Stomach (tissue), 19 donors: ENCODE measurements at places on chromosomes 13 and 19. TPM values are rescaled to one million over a fixed set of nuclear protein-coding genes. Genes with fewer than 3 reads are reported as not detected.

Gene MAU2
- 27.2 TPM for total RNA-seq

- H3K36me3 ChIP-seq = no peaks in the 10 kb centered on the region
- no peak overlapping the region for H3K27ac ChIP-seq
- H3K27me3 ChIP-seq = peaks cover 4% of the 10 kb centered on the region
- DNase-seq = no peak
- no peak overlapping the region for H3K4me3 ChIP-seq
Measured at GRCh38 chr13:110042253-110042950, 256.0 kb upstream of the IRS2 start.

- H3K27ac ChIP-seq = no peak overlapping the region
- no peak overlapping the region for H3K4me3 ChIP-seq
- H3K36me3 ChIP-seq = no peaks in the 10 kb centered on the region
- H3K27me3 ChIP-seq = no peaks in the 10 kb centered on the region
- DNase-seq = no peak
- H3K4me1 ChIP-seq = no peaks in the 10 kb centered on the region
Measured at GRCh38 chr13:23909606-23910005, 12.3 kb upstream of the C1QTNF9B start.

DNA sequence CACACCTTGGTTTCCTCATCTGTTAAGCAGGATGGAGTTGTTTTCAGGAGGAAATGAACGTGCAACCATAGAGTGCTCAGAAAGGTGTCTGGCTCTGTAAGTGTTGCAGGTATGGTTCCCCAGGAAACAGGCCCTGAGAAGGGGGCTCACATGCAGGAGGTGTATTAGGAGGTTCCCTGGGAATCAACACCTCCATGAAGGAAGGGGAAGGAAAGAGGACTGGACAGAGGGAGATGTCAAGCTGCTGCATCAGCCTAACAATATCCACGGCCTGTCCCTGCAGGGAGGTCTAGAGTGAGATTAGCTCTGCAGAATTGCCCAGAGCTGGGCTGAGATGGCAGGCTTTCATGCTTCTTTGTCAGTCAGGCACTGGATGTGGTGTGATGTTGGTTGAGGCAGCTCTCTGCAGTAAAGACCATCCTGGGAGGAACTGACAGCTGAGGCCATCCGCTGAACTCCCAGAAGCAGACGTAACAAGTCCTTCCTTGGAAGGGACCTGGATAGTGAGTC is 373.3 kb downstream of the ZNF536 start:
- no peaks in the 10 kb centered on the region for H3K27me3 ChIP-seq
- no peak overlapping the region for H3K27ac ChIP-seq
- H3K36me3 ChIP-seq = no peaks in the 10 kb centered on the region
- DNase-seq = no peak
- H3K4me3 ChIP-seq = no peak overlapping the region

DNA sequence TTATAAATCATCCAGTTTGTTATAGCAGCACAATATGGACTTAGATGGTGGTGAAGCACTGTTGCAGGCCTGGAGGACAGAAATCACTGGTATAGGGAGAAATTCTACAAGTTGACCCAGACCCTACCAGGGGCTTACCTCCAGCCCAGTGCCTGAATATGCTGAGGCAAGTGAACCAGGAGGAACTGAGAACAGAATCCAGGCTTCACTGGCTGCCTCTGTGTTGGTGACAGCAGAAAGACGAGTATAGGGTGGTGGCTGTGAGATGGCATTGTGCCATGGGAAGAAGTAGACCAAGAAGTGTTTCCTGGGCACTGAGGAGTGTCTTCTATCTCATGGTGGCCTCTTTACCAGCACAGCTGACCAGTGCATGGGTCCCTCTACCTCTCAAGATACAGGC is 15.9 kb upstream of the EID2 start:
- no peak for DNase-seq
- no peaks in the 10 kb centered on the region for H3K27me3 ChIP-seq
- no peak overlapping the region for H3K27ac ChIP-seq
- H3K36me3 ChIP-seq = no peaks in the 10 kb centered on the region
- no peak overlapping the region for H3K4me3 ChIP-seq
- H3K4me1 ChIP-seq = peaks cover 9% of the 10 kb centered on the region

DNA sequence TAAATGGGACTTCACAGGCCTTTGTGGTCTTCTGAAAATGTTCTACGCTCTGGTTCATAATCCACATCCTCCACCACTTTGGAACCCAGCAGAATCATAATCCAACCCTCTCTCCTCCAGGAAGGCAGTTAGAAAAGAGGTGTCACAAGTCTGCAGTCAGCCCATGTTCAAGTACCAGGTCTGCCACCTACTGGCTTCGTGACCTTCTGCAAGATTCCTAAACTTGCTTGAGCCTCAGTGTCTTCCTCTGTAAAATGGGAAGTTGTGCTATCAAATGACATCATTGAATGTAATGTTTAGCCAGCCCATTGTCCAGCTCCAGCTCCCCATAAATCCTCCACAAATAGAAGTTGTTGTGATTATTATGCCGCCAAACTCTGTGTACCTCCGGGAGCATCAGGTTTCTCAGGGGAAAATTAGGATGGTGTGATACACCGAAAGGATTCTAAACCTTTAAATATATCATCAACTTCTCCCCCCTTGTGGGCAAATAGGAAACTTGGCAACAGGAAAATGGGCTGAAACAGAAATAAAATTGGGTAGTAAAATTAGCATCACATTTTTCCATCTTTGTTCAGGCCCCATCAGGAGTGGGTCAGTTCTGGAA is 109.7 kb downstream of the NUFIP1 start:
- DNase-seq = peak; percentile 65
- no peak overlapping the region for H3K27ac ChIP-seq
- no peak overlapping the region for H3K4me3 ChIP-seq
- no peaks in the 10 kb centered on the region for H3K27me3 ChIP-seq
- no peaks in the 10 kb centered on the region for H3K4me1 ChIP-seq

Gene CEACAM20
- 0.55 TPM for total RNA-seq

Gene MIDN
- total RNA-seq = 54.6 TPM

DNA sequence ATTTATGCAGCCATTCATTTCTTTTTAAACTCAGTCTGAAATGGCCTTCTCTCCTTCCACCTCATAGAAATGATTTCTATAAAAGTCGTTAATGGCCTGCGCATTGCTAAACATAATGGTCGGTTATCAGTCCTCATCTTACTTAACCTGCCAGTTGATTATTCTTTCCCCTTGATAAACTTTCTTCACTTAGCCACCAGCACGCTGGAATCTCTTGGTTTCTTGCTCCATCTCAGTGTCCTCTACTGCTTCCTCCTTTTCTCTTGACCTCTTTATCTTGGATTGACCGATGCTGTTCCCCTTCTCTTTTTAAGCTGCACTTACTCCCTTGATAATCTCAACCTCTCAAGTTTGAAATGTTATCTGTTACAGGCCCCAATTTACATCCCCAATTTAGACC is 12.2 kb upstream of the CLC start:
- H3K36me3 ChIP-seq = no peaks in the 10 kb centered on the region
- H3K4me1 ChIP-seq = no peaks in the 10 kb centered on the region
- H3K27ac ChIP-seq = no peak overlapping the region
- DNase-seq = no peak

Gene SPC24
- not detected for total RNA-seq

Gene TEX101
- total RNA-seq = not detected

GRCh38 chr13:98783856-98784478 is 31.5 kb upstream of the SLC15A1 start:
- no peak for DNase-seq
- no peak overlapping the region for H3K4me3 ChIP-seq
- no peaks in the 10 kb centered on the region for H3K4me1 ChIP-seq
- H3K27ac ChIP-seq = no peak overlapping the region
- H3K36me3 ChIP-seq = no peaks in the 10 kb centered on the region

- no peak overlapping the region for H3K4me3 ChIP-seq
- DNase-seq = no peak
- no peaks in the 10 kb centered on the region for H3K27me3 ChIP-seq
- H3K4me1 ChIP-seq = peaks cover 6% of the 10 kb centered on the region
- no peaks in the 10 kb centered on the region for H3K36me3 ChIP-seq
Measured at GRCh38 chr13:27419328-27419727, 5.1 kb upstream of the GTF3A start.

Gene NKPD1
- total RNA-seq = not detected

Gene LRRC4B
- total RNA-seq = 1.7 TPM

DNA sequence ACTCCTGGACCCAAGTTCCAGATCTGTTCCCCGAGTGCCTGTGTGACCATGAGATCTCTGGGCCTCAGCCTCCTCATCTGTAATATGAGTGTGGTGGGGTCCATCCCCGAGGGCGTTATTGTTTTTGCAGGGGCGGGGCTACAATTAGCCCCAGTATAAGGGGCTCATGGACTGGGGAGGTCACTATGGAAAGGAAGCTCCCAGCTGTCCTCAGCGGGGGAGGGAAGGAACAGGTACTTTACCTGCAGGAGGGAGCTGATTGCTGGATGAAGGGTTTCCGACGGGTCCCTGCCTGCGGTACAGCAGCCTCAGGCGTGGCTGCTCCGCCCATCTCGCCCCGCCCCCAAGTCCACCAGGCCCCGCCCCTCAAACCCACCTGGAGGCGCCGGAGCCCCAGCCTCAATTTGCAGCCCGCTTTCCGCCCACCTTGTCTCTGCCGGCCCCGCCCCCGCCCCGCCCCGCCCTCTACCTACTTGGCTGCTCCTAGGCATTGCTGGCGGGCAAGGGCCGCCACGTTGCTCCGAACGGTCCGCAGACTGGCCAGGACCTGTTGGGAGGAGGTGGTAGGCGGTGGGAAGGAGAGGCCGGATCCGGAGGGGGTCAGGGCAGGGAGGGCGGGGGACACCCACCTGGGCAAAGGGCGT is 5.5 kb downstream of the PDE4C start:
- DNase-seq = peak; percentile 46
- peaks cover 27% of the 10 kb centered on the region for H3K4me1 ChIP-seq
- H3K4me3 ChIP-seq = no peak overlapping the region
- no peak overlapping the region for H3K27ac ChIP-seq
- no peaks in the 10 kb centered on the region for H3K36me3 ChIP-seq

Gene LPAR2
- 156 TPM for total RNA-seq

GRCh38 chr13:102318233-102318632 is 83.6 kb downstream of the FGF14 start:
- no peak for DNase-seq
- H3K4me1 ChIP-seq = peaks cover 9% of the 10 kb centered on the region
- no peaks in the 10 kb centered on the region for H3K36me3 ChIP-seq
- no peaks in the 10 kb centered on the region for H3K27me3 ChIP-seq
- H3K27ac ChIP-seq = peak overlapping the region; percentile 36

DNA sequence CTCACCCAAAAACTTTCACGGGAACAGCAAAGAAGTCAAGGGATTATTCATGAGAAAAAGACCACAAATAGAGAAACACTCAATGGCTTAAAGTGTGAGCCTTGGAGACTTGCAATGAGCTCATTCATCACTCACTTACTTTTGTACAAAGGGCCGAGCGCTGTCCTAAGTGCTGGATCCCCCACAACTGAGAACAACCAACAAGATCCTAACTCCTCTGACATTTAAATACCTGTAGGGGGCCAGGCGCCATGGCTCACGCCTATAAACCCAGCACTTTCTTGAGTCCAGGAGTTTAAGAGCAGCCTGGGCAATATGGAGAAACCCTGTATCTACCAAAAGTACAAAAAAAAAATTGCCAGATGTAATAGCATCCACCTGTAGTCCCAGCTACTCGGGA is 29.4 kb upstream of the ZNF507 start:
- H3K36me3 ChIP-seq = no peaks in the 10 kb centered on the region
- no peak for DNase-seq
- no peak overlapping the region for H3K27ac ChIP-seq
- H3K4me3 ChIP-seq = no peak overlapping the region
- H3K27me3 ChIP-seq = no peaks in the 10 kb centered on the region

GRCh38 chr13:100600915-100601314 is 12.3 kb upstream of the GGACT start:
- DNase-seq = no peak
- peaks cover 10% of the 10 kb centered on the region for H3K36me3 ChIP-seq
- H3K27me3 ChIP-seq = no peaks in the 10 kb centered on the region

DNA sequence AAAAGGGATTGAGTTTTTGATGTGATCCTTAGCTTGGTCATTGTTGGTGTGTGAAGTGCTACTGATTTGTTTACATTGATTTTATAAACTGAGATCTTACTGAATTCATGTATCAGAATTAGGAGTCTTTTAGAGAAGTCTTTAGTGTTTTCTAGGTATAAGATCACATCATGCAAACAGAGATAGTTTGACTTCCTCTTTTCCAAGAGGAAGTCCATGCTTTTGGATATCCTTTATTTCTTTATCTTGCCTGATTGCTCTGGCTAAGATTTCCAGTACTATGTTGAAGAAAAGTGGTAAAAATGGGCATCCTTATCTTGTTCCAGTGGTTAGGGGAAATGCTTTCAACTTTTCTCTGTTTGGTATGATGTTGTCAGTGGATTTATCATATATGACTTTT is 561.2 kb upstream of the SLITRK1 start:
- H3K4me3 ChIP-seq = no peak overlapping the region
- no peak overlapping the region for H3K27ac ChIP-seq
- no peaks in the 10 kb centered on the region for H3K27me3 ChIP-seq
- H3K36me3 ChIP-seq = no peaks in the 10 kb centered on the region
